ENCODE measurements at places on chromosomes 5 and 9. TPM values are rescaled to one million over a fixed set of nuclear protein-coding genes. Genes with fewer than 3 reads are reported as not detected.
A peak's percentile ranks its signal among the peaks of the same experiment; 100 is the strongest.

Gene SH2D3C
- total RNA-seq = 0.29 TPM

DNA sequence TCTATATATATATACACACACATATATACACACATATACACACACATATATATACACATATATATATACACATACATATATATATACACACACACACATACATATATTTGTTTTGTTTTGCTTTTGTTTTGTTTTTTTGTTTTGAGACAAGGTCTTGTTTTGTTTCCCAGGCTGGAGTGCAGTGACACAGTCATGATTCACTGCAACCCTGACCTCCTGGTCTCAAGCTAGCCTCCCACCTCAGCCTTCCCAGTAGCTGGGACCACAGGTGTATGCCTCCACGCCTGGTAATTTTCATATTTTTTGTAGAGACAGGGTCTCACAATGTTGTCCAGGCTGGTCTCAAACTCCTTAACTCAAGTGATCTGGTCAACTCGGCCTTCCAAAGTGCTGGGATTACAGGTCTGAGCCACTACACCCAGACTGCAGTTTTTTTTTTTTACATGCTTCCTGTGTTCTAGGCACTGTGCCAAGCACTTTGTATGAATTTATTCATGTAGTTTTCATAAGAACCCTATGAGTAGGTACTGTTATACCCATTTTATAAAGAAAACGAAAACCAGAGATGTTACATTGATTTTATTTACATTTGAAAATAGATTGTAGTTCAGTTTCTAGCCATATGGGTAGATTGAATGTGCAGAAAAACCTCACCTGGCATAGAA is 120.7 kb downstream of the PBX3 start:
- DNase-seq = no peak

- peak; percentile 51 for DNase-seq
Measured at GRCh38 chr5:122195802-122196394, 66.6 kb downstream of the ZNF474 start.

- DNase-seq = no peak
Measured at GRCh38 chr9:134717924-134718645, 76.5 kb downstream of the COL5A1 start.

DNA sequence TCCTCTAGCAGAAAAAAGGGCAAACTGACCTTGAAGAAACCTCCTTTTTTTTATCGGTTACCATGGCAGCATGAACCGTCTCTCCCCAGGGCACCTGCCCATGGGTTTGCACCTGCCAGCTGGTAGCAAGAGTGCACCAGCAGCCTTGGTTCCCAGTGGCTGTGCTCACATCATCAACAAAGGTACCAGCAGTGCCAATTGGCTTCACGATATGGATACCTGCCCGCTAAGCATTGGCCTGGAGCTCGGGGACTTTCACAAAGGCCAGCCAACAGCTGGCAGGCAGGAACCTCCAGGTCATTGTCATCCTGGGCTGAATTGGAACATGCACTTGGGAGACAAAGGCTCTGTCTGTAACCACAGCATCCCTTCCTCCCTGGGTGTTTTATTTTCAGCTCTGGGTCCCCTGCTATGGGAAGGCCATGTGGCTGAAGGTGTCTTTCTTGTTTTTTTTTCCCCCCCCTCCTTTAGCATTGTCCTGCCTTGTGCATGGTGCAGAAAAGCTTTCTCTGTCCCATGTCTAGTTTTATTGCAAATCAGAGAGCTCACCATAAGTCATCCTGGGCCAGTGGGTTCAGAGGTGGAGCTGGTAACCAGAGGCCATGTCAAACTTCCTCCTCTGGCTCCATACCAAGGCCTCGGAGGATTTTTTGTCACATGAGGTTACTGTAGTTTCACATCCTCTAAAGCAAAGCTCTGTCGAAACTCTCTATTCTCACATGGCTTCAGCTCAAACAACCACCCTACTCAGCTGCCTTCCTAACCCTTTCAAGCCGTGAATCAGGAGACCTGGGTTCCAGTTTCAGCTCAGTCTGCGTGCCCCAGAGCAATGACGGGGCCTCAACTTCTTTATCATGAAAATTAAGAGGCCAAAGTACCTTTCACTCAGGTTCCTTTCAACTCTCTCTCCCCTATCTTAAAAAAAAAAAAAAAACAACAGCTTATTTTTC is 145.5 kb upstream of the MAP3K1 start:
- peak; percentile 65 for DNase-seq

DNA sequence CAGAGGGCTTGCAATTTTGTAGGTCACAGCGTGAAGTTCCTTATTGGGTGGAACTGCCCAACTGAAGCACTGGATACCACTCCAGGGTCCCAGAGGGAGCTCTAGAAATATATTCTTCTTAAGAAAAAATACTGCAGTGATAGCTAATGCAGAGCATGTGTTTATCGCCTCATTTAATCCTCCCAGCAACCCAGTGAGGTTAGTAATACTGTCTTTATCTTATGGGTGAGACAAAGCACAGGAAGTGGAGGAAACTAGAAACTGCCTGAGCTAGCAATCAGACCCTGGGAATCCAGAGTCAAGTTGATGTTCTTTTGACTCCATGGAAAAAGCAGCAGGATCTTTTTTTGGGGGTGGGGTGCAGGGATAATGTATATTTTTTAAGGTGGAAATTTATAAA is 153.3 kb downstream of the PJA2 start:
- no peak for DNase-seq

- no peak for DNase-seq
Measured at GRCh38 chr5:103098993-103099392, 20.9 kb downstream of the GIN1 start.

Gene CCDC187
- not detected for total RNA-seq

DNA sequence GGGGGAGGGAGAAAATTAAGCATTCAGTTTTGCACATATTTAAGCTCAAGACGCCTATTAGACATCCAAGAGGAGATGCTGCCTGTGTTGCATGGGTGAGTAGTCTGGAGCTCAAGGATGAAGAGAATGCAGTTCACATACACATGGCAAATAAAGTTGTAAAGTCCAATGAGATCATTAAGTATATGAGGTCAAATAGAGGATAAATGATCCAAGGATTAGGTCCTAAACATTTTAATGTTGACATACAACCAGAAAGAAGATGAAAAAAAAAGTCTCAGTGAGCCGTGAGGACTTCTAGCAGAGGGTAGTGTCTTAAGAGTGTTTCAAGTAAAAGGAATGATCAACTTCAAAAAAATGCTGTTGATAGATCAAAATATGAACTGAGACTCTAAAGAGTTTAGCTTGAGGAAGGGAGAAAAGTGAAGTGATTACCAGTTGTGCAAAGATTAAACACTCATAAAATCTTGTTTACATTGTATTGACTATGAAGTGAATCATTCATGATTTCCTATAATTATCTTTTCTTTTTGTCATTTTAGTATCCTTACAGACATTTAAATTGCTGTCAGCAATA is 251.8 kb downstream of the ZNF608 start:
- DNase-seq = no peak

Gene LCN1
- not detected for total RNA-seq

- DNase-seq = no peak
Measured at GRCh38 chr9:19146441-19147024, 19.2 kb upstream of the PLIN2 start.

Gene SLC22A5
- total RNA-seq = 4.0 TPM

Gene HAVCR2
- total RNA-seq = 2.0 TPM

Gene SETD9
- 33.3 TPM for total RNA-seq

Gene GABRA1
- not detected for total RNA-seq

GRCh38 chr5:154520861-154521453 is 42.9 kb upstream of the HAND1 start:
- no peak for DNase-seq

Gene SLC6A3
- total RNA-seq = not detected

GRCh38 chr5:169534311-169534880 is 49.2 kb upstream of the SPDL1 start:
- no peak for DNase-seq

- DNase-seq = peak; percentile 66
Measured at GRCh38 chr5:78566747-78567425, 81.7 kb downstream of the LHFPL2 start.

Gene BTNL9
- not detected for total RNA-seq

DNA sequence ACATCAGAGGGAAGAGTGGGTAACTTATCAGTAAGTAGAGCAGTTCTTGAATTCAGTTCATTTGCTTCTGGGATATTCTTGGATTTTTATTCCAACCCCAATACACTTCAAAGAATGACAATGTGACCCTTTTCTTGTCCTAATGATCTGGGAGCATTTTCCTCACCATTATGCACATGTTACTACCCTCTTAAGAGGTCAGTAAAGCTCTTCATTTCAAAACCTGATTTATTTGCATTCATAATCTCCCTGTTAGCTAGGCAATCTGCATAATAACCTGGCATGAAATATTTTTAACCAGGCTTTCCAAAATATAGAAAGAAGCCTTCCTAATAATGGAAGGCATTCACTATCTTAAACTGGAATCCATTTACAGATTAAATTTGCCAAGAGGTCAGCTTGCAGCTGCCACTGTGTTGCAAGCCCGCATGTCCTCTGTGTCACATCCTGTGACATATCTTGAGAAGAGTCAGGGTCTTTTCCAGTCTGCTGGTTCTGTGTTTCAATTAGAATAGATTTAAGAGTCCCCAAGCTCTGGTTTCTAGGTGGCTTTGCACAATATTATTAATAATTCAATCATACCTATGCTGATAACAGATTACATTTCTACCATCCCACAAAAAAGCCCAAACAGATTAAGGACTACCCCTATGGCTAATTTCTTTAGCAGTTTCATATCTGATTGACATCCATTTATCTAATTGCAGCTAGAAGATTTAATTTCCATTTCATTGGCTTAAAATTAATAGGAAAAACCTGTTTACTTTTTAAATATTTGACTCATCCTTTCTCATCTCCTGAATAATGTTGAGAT is 30.9 kb upstream of the PPP2R2B start:
- no peak for DNase-seq

Gene HEXB
- 180 TPM for total RNA-seq

DNA sequence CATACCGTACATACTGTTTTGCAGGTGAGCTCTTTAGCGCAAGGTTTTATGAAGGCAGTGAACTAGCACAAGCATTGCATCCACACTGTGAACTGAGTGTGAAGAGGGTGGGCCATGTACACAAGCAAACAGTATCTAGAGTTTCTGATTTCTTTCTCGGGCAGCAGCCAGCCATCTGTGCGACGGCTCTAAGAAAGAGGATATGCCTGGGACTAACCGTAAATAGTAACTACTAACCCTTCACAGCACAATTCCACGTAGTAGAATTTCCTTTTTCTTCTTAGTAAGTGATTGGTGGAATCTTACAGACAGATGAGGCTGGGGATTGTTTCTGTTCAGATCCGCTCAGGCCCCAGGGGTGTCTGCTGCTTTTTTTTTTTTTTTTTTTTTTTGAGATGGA is 89.0 kb downstream of the DRD1 start:
- no peak for DNase-seq

DNA sequence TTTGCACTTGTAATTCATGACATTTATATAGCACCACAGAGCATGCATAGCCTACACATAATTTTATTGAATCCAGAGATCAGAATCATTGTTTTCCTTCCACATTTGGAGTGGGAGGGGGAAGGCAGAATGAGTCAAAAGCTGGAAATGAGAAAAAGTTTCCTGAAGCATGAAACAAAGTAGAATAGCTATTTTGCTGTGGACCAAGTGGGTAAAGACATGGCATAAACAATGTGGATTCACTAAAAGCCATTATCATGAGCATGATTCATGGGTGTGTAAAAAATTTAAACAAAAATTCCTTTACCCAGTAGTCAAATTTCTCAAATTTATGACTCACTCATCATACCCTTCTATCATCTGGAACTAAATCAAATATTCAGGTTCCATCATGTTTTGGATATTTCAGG is 97.9 kb downstream of the YIPF5 start:
- peak; percentile 7 for DNase-seq

DNA sequence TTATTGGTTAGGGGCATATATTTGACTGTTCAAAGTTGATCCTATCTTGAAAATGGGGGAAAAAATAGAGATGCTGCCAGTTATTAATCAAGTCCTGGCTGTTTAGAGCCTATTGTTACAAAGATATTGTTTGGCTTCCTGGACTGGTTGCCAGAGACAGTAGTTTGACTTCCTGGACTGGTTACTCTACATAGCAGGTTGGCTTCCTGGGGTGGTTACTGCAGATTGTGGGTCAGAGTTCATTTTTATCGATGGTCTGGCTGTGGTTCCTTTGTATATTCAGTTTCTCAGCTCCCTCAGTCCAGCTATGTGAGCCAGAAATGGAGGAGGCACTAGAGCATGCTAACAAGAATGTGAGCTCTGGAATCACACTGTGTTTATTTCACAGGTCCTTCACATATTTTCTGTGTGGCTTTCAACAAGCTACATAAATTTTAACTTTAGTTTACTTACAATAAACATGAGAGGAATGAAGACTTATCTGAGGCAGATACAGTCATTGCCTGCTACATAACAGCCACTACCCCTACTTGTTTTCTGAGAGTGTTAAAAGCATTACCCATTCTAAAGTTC is 137.6 kb downstream of the TRPM3 start:
- DNase-seq = no peak

Gene SPARC
- total RNA-seq = 2,339 TPM

Gene TRIM7
- 16.1 TPM for total RNA-seq

Gene SHOC1
- total RNA-seq = not detected
